Activated effector memory CD4-positive, alpha-beta T cell treated with Interleukin-2 at 50 U/mL for 16 hours (primary cell): ENCODE measurements at places on chromosomes 4 and X.
A peak's percentile ranks its signal among the peaks of the same experiment; 100 is the strongest.

DNA sequence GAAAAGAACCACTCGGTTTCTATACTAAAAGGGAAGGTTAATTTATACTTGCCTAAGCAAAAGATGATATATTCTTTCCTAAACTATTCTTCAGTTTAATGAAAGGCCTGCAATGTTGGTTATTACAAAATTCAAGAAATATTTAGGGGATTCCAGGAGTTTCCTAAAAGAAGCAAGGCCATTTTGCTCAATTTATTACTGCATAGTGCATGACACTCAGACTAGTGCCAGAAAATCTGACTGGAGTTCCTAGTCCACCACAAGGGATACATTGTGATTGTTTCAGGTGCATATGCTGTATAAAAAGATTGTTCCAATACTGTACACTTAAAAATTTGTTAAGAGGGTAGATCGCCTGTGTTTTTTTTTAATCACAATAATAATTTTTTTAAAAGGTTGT lies 78.7 kb downstream of the CAPN6 start:
- no peak for DNase-seq

DNA sequence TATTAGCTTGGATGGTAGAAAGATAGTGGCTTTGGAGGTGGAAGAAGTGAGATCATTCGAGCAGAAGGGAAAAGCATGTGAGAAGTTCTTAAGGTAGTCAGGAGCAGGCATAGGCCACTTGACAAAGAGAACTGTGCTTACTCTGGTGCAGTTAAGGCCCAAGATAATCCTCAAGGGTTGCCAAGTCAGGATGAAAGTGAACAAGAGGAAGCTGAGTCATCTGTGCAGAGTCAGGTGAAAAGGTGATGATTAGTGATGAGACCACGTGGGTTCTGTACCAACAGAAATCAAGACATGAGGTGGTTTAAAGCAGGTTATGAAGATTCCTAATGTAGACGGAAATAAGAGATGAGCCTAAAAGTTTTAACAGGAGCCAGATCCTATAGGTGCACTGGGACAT lies 369.8 kb downstream of the DTHD1 start:
- no peak for DNase-seq

GRCh38 chrX:57918750-57919436 lies 8.6 kb upstream of the ZXDA start:
- no peak for DNase-seq

DNA sequence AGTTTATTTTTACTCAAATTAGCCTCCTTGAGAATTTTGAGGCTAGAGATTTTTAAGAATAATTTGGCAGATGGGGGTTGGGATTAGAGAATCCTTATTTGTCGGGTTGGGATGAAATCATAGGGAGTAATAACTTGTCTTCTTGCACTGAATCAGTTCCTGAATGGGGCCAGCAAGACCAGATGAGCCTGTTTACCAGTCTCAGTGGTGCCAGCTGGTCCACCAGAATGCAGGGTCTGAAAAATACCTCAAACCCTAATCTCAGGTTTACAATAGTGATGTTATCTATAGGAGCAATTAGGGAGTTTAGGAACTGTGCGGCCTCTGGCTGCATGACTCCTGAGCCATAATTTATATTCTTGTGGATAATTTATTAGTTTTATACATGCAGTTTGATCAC lies 705.9 kb upstream of the AGA start:
- no peak for DNase-seq

DNA sequence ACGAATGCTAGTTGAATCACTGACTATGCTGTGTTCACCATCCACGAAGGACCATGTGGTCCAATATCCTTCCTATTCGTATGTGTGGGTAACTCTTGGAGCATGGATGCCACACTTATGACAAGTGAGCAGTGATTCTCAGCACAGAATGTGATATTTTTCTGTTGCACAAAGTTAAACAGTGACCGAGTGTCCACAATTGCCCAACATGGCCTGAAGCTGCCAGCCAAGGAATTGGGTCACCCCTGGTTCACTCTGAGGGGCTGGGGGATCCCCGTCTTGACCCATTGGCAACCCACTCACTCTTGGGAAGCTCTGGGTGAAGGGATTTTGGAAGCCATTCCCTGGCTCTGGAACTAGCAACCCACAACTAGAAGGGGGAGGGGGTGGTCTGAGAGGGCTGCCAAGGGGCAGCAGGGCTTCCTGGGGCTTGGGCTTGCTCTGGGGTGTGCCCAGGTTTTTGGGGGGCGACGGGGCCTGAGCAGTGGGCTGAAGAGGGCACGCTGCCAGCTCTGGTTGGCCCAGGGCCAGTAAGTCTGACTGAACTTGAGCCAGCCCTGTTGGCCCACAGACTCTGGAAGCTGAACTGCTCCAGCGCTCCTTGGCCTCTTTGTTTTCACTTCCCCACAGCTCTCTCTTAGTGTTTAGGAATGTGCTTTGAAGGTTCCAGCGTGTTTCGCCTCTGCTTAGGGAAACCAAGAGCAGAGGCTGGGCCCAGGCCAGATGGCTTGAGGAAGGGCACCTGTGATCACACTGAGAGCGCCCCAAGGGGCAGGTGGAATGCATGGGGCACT lies 43.1 kb upstream of the BCOR start:
- no peak for DNase-seq

- DNase-seq: no peak
These were observed 52.0 kb downstream of the TBC1D14 start for GRCh38 chr4:6961496-6962210.

- no peak for DNase-seq
These were observed 41.2 kb downstream of the SH3RF1 start for GRCh38 chr4:169229571-169230028.

DNA sequence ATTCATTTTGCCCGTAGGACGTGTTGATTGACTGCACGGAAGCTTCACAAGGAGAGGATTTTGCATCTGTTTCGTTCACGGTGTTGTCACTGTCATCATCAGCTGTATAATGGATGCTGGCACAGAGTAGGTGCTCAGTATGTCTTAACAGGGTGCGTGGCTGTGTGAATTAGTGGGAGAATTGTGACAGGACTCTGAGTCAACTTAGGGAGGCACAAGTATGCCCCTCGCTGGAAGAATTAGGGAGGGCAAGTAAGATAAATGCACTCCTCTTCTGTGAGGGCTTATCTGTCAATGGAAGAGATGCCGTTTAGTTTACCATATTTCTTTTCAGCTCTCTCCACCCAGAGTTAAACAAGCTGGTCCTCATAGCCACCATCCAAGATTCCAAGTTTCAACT lies 107.2 kb downstream of the TRIML1 start:
- DNase-seq: no peak

GRCh38 chrX:135596495-135596894 lies 76.0 kb downstream of the INTS6L start:
- DNase-seq: peak; percentile 4

- DNase-seq: no peak
These were observed 52.9 kb downstream of the SUPT20HL2 start for GRCh38 chrX:24260842-24261550.
